Mesangial cell (primary cell): ENCODE measurements at places on chromosomes 7 and 10. TPM values are rescaled to one million over a fixed set of nuclear protein-coding genes. Genes with fewer than 3 reads are reported as not detected.

The PDGFA gene
- 41.6 and 50.0 TPM in 2 replicates for total RNA-seq

The CCDC3 gene
- total RNA-seq = 0.63 and 0.98 TPM in 2 replicates

The NODAL gene
- total RNA-seq = not detected in 2 replicates

The PILRB gene
- 10.6 and 12.5 TPM in 2 replicates for total RNA-seq

The HSPA12A gene
- total RNA-seq = 12.7 and 36.4 TPM in 2 replicates

The FOXL3 gene
- total RNA-seq = not detected in 2 replicates

The VIPR2 gene
- not detected in 2 replicates for total RNA-seq

The HK1 gene
- total RNA-seq = 62.6 and 71.2 TPM in 2 replicates

The CALML5 gene
- total RNA-seq = not detected in 2 replicates

The TAS2R5 gene
- 1.1 TPM in 1 of 2 replicates, not detected in the other for total RNA-seq

The CCL24 gene
- not detected in 2 replicates for total RNA-seq

The CPED1 gene
- total RNA-seq = 2.0 and 6.8 TPM in 2 replicates

The IFIT1B gene
- not detected in 2 replicates for total RNA-seq

The PAPOLB gene
- under 0.01 TPM in 1 of 2 replicates, not detected in the other for total RNA-seq

The PRF1 gene
- not detected in 2 replicates for total RNA-seq

The PTN gene
- total RNA-seq = 11.6 and 13.8 TPM in 2 replicates

The CYP3A7 gene
- total RNA-seq = not detected in 2 replicates

The METTL27 gene
- 10.8 and 28.3 TPM in 2 replicates for total RNA-seq

The MYO3A gene
- 0.16 and 1.0 TPM in 2 replicates for total RNA-seq

The DNAJC30 gene
- total RNA-seq = 7.2 and 7.7 TPM in 2 replicates

The CAMK2B gene
- total RNA-seq = 0.38 and 0.98 TPM in 2 replicates

The NANOS1 gene
- 0.81 and 1.9 TPM in 2 replicates for total RNA-seq

The CLDN12 gene
- 22.2 and 31.8 TPM in 2 replicates for total RNA-seq

The RAMP3 gene
- not detected in 2 replicates for total RNA-seq

The TMEM196 gene
- under 0.01 and 0.13 TPM in 2 replicates for total RNA-seq

The TUBB8 gene
- 0.25 and 0.33 TPM in 2 replicates for total RNA-seq

The C10orf90 gene
- not detected in 2 replicates for total RNA-seq

The INMT gene
- total RNA-seq = 0.13 TPM in 1 of 2 replicates, not detected in the other

The SLC16A12 gene
- 2.8 and 4.4 TPM in 2 replicates for total RNA-seq

The KNDC1 gene
- 0.16 TPM in 1 of 2 replicates, not detected in the other for total RNA-seq

The CRHR2 gene
- not detected in 2 replicates for total RNA-seq

The RHOBTB1 gene
- total RNA-seq = 17.1 and 22.8 TPM in 2 replicates

The CPA2 gene
- total RNA-seq = not detected in 2 replicates

The SPDYE16 gene
- total RNA-seq = not detected in 2 replicates

The HECW1 gene
- total RNA-seq = under 0.01 and 0.38 TPM in 2 replicates

The GIMAP6 gene
- not detected in 2 replicates for total RNA-seq
